ENCODE measurements at places on chromosomes 5 and 9.
A peak's percentile ranks its signal among the peaks of the same experiment; 100 is the strongest.

- DNase-seq: no peak
Measured at GRCh38 chr5:8184455-8185063, 315.6 kb downstream of the MTRR start.

DNA sequence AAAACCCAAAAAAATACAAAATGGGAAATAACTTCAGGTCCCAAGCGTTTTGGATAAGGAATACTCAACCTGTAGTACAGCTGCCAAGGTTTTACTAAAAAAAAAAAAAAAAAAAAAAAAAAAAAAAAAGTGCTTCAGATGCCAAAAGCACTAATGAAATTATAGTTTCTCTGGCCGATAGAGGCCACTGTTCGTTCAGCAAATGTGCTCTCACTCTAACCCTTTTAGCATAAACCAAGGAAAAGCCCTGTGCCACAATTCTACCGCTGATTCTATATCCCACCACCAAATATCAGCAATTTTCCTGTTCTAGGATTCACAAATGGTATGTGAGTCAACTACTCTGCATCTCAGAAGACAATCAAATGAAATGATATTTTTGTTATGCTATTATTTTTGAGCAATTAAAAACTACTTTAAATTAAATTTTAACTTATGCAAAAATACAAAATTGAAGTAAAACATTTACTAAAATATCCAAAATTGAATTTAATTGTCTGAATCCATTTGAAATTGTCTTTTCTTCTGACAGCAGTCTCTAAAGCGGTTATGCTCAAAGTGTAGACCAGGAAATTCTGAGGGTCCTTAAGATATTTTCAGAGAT is 79.8 kb downstream of the RICTOR start:
- DNase-seq: no peak

GRCh38 chr5:138352722-138353559 is 456 bp downstream of the KDM3B start:
- peak; percentile 61 for DNase-seq

DNA sequence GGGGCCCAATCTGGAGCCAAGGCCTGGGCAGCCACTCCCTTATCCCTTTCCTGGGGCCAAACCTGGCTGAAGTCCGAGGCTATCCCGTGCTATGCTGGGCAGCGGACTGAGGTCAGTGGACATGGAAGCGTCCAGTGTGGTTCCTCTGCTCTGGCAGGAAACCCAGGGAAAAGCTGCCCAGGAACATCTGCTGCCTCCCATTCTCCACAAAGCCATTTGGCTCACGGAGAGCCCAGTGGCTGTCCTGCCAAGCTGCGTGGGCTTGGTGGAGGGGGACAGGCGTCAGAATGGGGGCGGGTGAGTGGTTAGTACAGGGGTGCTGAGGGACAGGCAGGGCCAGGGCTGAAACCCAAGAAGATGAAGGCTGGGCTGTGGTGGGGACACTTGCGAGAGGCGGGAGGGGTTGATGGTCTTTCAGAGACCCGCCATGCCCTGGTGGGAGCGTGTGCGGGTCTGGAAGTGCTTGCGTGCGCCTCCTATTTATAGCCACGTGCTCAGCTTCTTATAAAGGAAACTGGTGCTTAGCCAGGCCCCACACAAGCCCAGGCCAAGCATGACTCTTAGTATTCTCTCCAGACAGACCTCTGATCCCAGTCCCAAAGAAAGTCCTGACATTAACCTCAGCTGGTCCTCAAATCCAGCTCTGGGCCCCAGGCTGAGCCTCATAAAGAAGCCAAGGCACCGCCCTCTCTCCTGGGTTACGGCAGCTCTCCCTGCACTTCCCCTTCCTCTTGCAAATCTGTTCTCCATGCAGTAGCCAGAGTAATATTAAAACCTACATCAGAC is 9.4 kb upstream of the SLC6A7 start:
- no peak for DNase-seq

GRCh38 chr5:179901462-179901861 is 6.2 kb downstream of the TBC1D9B start:
- DNase-seq: no peak

DNA sequence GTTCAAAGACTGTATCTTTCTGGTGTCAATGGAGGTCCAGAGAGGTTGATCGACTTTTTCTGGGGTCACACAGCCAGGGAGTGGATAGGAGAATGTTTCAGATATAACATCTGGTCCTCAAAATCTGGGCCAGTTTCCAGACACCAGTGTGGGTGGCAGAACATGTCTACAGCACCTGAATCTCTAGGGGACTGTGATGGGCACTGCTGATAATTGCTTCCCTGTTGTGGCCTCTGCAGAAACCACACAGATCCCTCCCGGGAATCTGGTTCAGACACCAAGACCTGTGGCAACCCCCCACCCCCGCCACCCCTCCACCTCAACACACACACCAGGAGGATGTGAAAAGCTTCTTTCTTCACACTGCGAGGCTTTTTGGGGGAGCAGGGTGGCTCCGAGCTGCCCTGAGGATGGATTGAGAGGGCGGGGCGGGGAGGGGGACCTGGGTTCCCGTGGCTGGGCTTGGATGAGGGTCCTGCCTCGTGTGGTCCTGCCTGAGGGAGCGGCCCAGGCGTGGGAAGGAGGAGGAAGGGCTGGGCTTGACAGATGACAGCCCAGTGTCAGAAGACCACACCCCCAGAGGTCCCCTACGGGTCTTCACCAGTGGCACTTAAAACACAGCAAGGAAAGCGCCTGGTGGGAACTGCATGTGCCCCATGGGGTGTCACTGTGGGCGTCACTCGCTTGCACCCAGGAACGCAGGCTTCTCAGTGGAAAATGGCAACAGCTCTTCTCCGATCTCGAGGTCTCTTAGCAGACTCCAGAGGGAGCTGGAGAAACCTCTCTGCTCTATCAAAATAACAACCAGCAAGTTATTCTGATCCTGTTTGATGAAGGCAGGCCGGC is 55.2 kb downstream of the TRIP13 start:
- DNase-seq: no peak

DNA sequence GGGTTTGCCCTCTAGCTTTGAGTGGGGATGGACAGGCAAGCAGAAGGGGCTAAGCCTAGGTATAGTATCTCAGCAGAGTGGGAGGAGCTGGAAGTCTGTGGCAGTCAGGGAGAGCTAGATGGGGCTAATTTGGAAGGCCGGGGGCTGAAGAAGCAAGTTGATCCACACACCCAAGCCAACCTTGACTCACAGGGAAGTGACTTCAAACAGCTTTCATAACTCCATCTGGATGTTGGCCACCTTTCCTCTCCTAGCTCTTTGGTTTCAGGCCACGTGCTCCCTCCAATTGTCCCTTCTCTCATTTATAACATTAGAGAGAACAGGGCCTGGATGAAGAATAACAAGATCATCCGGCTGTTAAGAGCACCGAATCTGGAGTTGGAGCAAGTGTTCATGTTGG is 36.8 kb downstream of the EGR1 start:
- DNase-seq: no peak

DNA sequence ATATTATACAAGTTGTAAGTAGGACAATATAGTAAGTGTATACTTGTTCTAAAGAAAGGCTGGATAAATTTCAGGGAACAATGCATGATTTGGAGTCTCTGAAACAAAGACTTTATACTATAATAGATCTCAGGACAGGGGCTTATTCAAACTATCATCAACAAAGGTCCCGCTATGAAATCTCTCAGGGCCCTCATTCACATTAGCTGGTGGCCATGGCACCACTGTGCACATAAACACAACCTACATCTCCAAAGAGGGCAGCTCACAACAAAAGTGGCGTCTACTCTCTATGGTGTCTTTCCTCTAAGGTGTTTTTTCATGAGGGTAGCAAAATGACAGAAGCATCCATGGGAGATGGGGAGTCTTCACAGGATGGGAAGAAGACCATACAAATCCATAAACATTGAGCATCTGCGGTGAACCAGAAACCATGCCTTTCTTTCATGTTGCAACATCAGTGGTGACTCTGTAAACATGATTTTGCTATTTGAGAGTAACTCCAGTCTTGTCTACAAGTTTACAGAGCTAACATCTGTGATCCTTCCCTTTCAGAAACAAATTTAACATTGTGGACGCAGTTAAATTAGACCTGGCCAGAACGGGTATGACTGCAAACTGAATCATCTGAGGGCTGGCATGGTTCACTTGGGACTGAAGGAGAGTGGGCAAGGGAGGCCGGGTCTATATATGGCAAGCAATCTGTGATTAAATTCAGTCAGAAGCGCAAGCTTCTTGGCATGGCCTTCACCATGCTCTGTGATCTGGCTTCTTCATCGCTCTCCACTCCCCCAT is 5.5 kb downstream of the TTLL11 start:
- no peak for DNase-seq

- no peak for DNase-seq
Measured at GRCh38 chr5:173065155-173065554, 9.0 kb downstream of the CREBRF start.

- DNase-seq: no peak
Measured at GRCh38 chr9:33318225-33318624, 27.9 kb downstream of the NFX1 start.

DNA sequence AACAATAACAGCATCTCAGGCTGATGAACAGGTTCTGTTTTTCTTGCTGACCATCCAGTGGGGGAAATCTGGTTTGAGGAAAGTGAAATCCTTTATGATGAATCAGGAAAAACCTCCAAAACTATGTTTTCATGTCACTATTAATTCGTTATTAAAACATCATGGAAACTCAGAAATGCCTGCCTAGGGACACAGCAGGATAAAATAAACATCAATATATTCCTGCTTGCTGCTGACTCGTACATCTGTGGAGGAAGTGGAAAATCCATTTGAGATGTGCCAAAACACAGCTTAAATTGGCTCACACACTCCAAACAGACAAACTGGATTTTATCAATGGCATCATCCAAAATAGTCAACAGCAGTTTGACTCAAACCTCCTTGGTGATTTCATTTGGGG is 53.0 kb downstream of the TEK start:
- DNase-seq: no peak

- DNase-seq: no peak
Measured at GRCh38 chr9:32906213-32906612, 95.2 kb downstream of the APTX start.

GRCh38 chr9:116546711-116547581 is 140.2 kb upstream of the TRIM32 start:
- no peak for DNase-seq

DNA sequence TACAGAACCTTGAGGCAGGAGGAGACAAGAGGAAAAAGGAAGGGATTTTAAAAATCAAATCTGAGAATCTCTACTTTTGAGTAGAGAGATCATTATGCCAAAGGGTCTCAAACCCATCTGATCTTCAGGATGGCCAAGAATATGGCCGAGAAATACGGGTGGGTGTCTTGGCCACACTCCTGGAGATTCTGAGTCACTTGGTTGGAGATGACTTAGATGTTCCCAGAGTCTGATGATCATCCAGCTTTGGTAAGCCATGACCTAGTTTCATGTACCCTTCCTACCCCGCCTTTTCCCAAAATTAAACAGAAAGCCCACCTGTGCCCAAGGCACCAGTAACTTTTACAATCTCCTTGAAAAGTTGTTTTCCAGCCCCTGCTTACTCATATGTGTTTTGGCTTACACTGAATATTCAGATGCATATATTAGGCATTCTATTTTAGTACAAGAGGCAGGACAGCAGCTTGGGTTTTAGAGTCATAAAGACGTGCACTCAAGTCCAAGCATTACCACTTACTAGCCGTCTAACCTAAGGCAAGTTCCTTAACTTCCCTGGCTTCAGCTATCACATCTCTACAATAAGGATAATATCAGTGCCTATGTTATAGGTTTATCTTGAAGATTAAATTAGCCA is 167.0 kb upstream of the GPR151 start:
- DNase-seq: no peak

DNA sequence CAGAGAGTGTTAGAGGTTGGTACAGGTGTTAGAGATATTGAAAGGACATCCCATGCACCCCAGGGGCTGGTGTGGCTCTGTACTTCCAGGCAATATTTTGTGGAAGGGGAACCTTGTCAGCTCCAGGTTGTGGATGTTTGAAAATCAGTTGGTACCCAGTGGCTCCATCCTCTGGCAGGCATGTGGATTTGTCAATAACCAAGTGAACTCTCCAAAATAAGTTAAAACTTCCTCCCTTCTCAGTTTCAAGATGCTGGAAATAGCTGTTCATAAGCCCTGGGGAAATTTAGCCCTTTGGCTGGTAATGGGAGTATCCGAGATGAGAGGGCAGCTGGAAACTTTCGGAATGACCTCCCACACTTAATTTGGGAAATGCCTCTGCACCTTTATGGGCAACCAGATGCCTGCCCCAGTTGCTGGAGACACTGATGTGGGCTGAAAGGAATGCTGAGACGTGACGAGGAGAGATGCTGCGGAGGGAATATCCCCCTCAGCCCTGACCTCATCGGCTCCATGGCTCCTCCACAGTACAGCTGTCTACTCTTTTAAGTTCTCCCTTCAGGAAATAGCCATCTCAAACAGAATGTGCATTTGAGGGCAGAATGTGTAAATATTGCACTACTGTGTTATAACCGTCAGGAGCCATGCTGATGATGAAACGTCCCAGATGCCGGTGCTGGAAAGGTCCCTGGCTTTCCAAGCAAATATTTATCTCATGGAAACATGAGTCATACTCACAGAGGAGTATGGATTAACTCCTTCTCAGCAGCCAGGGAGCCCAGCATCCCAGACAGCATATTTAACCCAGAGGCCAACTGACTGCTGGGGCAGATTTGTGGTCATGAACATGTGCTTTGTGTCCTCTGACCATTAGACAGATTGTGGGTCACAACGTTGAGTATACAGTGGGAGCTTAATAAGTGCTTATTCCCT is 29.5 kb downstream of the TGFBI start:
- no peak for DNase-seq

DNA sequence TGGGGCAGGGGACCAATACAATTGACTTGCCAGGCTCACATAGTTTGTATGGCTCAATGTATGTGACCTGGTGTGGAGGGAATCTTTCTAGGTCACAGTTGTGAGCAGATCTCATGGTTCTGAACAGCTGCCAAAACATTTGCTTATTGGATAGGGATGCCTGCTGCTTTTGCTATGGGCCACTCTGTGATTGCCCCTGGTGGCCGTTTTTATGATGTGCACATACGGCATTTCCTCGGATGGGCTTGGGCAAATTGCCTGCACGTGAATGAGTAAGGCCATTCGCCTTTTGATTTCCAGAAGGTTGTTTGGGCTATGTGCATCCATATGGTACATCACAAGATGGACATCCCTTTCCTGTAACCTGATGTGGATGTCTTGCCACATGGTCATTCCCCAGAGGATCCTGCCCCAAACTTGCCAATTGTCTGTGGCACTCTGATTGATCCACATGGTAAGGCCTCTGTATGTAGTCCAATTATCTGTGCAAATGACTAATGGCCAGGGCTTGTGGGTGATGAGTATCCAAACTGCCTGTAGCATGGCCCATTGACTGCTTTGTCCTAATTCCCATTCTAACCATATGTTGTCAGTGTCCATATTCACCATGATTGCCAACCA is 10.7 kb upstream of the SLC22A4 start:
- no peak for DNase-seq

GRCh38 chr5:133993185-133993936 is 11.4 kb downstream of the VDAC1 start:
- no peak for DNase-seq

- no peak for DNase-seq
Measured at GRCh38 chr5:53067641-53068040, 41.9 kb downstream of the MOCS2 start.

DNA sequence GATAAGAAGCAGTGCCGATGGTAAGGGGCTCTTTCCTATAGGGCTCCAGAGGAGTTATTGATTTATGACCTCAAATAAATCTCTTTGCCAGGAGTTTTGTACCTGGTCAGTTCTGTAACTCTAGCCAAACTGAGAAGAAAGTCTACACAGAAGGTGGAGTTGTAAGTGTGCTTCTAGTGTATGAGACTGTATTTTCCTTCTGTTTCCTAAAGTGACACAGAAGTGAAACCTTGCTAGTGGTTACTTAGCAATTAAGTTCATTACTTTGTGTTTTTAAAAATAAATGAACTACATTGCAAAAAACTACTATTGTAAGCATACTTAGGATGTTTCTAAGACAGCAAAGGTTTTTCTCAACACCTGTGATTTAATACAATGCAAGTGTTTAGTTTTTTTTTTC is 48.7 kb upstream of the ACTBL2 start:
- no peak for DNase-seq
